Tracheal epithelial cell (primary cell): ENCODE measurements at places on chromosomes 1 and 21. TPM values are rescaled to one million over a fixed set of nuclear protein-coding genes. Genes with fewer than 3 reads are reported as not detected.

METTL18 gene
- total RNA-seq, result 5.8 and 6.0 TPM in 2 replicates

LCE2A gene
- not detected in 2 replicates for total RNA-seq

S100PBP gene
- total RNA-seq, result 13.4 and 33.7 TPM in 2 replicates

OLFM3 gene
- not detected in 2 replicates for total RNA-seq

G0S2 gene
- total RNA-seq, result 163 and 658 TPM in 2 replicates

NPL gene
- total RNA-seq, result 2.8 and 2.9 TPM in 2 replicates

SYT14 gene
- total RNA-seq, result 1.7 TPM in 1 of 2 replicates, not detected in the other

RIMS3 gene
- 1.7 TPM in 2 replicates for total RNA-seq

PRAMEF10 gene
- total RNA-seq, result not detected in 2 replicates

PLPPR4 gene
- total RNA-seq, result not detected in 2 replicates

NFIA gene
- 4.8 and 13.6 TPM in 2 replicates for total RNA-seq

CSMD2 gene
- total RNA-seq, result under 0.01 TPM in 1 of 2 replicates, not detected in the other

C1QB gene
- not detected in 2 replicates for total RNA-seq

EXTL1 gene
- total RNA-seq, result under 0.01 TPM in 1 of 2 replicates, not detected in the other

GOLT1A gene
- total RNA-seq, result 1.4 and 4.5 TPM in 2 replicates

UBL4B gene
- total RNA-seq, result not detected in 2 replicates

MX2 gene
- total RNA-seq, result 0.21 and 0.24 TPM in 2 replicates

ENO1 gene
- 1,547 and 2,967 TPM in 2 replicates for total RNA-seq

TMEM269 gene
- 0.21 TPM in 1 of 2 replicates, not detected in the other for total RNA-seq

CSF1 gene
- total RNA-seq, result 1.1 and 9.4 TPM in 2 replicates

PAPPA2 gene
- total RNA-seq, result 3.6 and 14.1 TPM in 2 replicates

EPHX1 gene
- total RNA-seq, result 16.9 and 25.8 TPM in 2 replicates

PCP4 gene
- not detected in 2 replicates for total RNA-seq

TMEM240 gene
- not detected in 2 replicates for total RNA-seq

CGN gene
- 3.4 and 4.6 TPM in 2 replicates for total RNA-seq

DIO1 gene
- not detected in 2 replicates for total RNA-seq

HES3 gene
- not detected in 2 replicates for total RNA-seq

CD1D gene
- 0.96 and 3.8 TPM in 2 replicates for total RNA-seq

TCHHL1 gene
- total RNA-seq, result not detected in 2 replicates

AQP10 gene
- under 0.01 TPM in 1 of 2 replicates, not detected in the other for total RNA-seq

C1orf210 gene
- 3.1 and 4.5 TPM in 2 replicates for total RNA-seq

ERICH3 gene
- total RNA-seq, result under 0.01 TPM in 1 of 2 replicates, not detected in the other

BEND5 gene
- 0.72 TPM in 1 of 2 replicates, not detected in the other for total RNA-seq

CHI3L2 gene
- 0.96 TPM in 1 of 2 replicates, not detected in the other for total RNA-seq

HPCAL4 gene
- 0.24 TPM in 1 of 2 replicates, not detected in the other for total RNA-seq

HCRTR1 gene
- under 0.01 TPM in 1 of 2 replicates, not detected in the other for total RNA-seq

PGLYRP4 gene
- 0.64 and 1.9 TPM in 2 replicates for total RNA-seq

KRTAP13-2 gene
- not detected in 2 replicates for total RNA-seq
